ENCODE measurements at places on chromosomes 4 and X.
A peak's percentile ranks its signal among the peaks of the same experiment; 100 is the strongest.

DNA sequence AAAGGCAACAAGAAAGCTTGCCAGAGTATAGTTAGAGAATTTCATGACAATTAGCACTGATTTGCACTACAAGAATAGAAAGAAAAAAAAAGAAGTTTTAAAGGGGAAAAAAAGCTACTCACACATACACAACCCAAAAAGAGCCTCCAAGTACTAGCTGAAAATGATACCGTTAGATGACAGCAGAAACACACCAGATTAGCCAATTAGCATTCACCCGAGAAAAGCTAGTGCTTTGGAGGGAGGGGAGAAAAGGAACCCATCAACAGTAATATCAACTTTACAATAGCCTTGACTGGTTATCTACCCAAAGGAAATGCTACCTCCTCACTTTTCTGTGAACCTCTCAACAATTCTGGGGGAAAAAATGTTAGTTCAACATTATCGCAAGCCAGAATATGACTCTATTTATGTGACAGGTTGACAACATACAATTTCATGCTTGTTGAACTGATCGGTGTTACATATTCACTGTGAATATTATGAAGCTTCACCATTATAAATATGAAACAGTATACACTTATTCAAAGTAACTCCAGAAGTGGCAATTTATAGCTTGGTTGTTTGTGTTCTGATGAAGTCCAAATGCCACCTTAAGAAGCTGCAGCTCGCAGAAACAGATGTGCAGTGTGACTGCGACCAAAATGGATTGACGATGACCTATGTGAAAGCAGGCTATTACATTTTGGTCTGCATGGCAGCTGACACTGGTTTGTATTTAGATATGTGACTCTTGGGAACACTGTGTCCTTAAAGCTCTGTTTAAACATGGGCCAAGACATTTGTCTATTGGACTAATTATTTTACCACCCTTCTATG is 15.9 kb downstream of the PPARGC1A start:
- DNase-seq = no peak

GRCh38 chr4:189124149-189124758 is 816.4 kb upstream of the FRG1 start:
- peak; percentile 13 for DNase-seq

DNA sequence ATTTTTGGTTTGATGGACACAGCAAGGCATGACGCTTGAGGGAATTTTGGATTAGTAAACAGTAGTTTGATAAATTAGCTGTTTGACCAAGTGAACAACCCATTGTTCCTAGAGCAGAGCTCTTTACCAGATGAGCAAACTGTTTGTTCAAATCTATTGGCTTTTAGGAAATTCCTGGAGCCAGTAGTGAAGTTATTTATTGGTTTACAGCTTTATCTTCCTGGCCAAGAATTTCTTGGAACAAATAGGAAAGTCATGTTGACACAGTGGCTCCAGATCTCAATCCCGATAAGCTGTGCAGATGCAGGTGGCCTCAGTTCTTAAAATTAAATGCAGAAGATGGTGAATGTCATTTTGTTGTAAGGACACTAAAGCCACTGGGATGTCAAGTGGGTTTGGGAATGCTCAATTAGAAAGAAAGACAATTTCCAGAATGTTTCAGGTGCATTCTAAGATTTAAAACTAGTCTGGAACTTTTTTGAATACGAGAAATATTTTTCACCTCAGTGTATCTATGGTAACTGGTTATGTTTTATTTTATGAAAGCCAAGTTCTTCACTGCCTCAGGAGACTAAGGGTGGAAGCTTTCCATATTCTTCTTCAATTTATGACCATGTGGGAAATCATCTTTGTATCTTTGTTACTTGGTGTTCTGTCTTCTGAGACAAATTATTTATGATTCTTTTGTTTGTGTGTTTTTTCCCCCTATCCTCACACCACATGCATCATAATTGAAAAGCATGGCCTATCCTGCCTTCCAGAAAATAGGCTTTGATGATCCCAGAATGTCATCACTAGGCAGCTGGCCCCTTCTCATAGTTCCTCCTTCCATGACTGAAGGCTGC is 554.5 kb downstream of the STIM2 start:
- no peak for DNase-seq

- no peak for DNase-seq
Observed at GRCh38 chr4:181755846-181756245, 487.4 kb upstream of the TENM3 start.

- no peak for DNase-seq
Observed at GRCh38 chrX:56281789-56282188, 49.6 kb downstream of the KLF8 start.

DNA sequence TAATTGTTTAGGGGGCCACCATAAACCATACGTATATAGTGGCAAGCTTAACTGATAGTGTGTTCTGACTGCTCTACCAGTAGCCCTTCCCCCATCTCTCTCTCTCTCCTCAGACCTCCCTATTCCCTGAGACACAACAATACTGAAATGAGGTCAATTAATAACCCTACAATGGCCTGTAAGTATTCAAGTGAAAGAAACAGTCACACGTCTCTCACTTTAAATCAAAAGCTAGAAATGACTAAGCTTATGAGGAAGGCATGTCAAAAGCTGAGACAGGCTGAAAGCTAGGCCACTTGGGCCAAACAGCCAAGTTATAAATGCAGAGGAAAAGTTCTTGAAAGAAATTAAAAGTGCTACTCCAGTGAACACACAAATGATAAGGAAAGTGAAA is 78.0 kb downstream of the PRDM5 start:
- no peak for DNase-seq

GRCh38 chr4:184728858-184729257 is 5.0 kb downstream of the CENPU start:
- no peak for DNase-seq

- no peak for DNase-seq
Observed at GRCh38 chrX:68698942-68699341, 51.5 kb downstream of the STARD8 start.

- DNase-seq = no peak
Observed at GRCh38 chrX:70255452-70255851, 4.6 kb downstream of the P2RY4 start.

- no peak for DNase-seq
Observed at GRCh38 chr4:85393201-85393600, 81.7 kb upstream of the ARHGAP24 start.

DNA sequence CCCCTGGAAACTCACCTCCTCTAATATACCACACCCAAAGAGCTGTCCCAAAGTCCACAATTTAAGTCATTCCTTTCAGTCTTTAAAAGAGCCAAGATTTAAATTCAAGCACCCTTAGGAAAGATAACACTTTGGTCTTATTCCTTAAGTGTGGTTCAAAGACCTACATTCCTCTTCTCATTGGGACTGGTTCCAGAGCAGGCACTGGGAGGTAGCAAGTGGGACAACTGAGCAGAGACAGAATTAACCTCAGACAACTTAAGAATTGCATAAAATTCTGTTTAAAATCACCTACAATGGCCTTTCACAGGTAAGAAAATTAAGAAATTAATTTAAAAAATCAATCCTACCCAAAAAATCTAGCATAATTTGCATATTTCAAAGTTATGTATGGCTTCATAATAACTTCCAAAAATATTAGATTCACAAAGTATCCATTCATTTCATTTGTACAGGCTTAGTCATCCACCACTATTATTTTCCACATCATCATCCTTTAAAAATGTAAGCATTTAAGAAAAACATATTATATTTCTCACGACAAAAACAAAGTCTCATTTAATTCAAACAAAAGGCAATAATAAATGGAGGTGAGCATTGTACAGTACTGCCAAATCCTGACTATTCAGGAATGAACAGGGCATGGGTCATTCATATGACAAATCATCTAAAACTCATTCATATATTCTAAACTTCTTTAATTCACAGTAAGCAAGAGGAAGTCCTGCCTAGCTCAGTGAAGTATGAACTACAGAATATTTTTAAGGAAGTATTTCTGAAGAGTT is 13.6 kb downstream of the PRSS12 start:
- no peak for DNase-seq

DNA sequence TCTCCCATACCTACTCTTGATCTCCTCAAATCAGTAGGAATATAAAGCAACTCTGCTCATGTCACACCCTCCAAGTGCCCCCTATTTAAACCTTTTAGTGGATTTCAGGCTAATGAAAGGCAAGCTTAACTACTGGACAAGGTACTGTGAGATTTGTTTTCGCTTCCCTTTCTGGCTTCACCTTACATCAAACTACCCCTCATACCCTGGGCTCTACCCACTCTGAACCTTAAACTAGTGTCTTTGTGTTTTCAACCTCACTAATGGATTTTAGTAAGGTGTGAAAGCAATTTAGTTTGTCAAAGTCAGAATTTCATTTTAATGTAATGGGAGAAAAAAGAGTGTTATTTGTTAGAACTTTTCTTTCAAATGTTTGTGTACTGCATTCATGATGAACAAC is 291.7 kb downstream of the INPP4B start:
- DNase-seq = no peak

DNA sequence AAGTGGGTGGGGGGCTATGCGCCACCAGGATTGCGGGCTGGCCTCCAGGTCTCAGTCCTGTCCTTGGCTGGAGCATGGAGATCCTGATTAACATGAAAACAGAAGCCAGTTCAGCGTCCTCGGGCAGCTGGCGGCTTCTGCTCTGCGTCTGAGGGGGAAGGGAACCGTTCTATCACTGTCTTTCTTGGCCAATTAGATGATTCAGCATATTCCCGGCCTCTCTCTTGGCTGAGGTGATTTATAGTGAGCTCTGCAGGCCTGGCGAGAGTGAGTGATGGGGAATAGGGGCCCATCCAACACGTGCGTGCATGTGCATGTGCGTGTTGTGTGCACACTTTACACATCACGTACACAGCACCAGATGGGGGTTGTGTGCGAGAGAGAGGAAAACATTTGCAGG is 145.8 kb upstream of the ATP6AP2 start:
- DNase-seq = no peak

DNA sequence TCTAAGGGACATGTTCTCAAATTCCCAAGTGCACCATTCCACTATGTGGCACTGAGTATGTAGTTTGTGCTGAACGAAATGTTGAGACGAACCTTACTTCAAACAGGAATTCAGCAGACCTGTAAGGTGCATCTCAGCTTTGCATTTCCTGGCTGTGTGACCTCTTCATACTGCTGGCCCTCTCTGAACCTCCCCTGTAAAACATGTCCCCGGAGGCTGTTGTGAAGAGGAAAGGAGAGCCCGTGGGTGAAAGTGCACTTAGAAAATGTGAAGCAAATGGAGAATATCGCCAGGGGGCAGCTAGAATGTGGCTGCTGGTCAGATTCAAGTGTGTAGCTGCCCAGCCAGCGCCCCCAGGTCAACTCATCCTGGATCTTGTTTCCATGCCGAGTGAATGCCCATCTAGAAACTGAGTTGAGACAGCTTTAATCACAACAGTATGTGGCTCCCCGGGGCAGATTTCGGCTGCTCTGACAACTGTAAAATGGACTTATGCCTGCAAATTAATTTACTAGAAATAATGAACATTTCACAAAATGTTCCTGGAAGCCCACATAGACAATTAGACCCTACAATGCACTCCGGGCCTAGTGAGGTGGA is 263.3 kb downstream of the EVC2 start:
- no peak for DNase-seq

DNA sequence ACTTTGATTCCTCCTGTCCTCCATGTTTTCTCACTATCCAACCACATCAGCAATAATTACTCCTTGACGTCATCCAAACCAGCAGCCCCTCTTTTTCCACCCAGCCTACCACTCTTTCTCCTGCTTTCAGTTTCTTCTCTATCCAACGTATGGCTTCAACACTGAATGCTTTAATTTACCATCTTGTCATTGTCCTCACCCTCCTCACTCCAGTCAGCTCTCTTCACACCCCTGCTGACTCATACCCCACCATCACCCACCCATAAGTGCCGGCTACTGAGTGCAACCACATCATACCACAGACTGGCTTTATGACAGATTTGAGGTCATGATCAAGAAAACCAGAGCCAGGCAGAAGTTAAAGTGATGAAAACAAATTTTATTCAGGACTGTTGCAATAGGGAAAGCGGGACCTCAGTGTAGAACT is 9.8 kb upstream of the ANXA5 start:
- DNase-seq = no peak

DNA sequence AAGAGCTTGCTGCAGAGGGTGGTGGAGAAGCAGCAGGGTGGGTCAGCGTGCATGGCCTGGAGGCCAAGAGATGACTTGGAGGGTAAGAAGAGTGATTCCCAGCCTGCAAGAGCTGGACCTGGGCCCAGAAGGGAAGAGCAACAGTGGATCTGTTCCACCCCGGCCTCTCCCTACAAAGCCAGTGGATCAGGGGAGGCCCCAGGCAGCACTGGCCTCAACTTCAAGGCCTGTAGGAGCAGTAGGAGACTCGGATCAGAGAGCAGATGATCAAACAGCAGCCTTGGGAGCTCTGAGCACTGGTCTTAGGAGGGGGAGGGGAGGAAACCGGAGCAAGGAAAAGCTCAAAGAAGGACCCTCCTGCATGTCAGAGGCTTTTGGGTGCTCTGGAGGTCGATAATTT is 7.6 kb downstream of the L1CAM start:
- no peak for DNase-seq

GRCh38 chr4:138181287-138181686 is 60.9 kb downstream of the SLC7A11 start:
- no peak for DNase-seq

DNA sequence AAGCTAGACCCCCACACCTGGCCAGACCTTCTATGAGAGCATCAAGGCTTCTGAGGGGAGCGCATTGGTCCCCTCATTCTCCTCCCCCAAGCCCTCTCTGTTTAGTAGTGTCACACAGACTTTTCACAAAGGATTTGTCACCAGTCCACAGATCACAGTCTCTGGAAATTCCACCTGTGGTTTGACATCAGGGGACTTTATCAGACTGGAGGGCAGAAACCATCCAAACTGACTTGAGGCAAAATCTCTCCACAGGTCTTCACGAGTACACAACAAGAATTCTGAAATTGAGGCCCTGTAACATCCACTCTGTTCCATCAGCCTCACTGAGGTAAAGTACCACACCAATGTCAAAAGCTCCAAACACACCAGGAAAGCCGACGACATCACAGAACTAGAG is 112.5 kb downstream of the SH3KBP1 start:
- no peak for DNase-seq

GRCh38 chrX:24860140-24860539 is 155.6 kb downstream of the ARX start:
- no peak for DNase-seq

GRCh38 chr4:109764789-109765402 is 35.0 kb upstream of the PLA2G12A start:
- DNase-seq = no peak

DNA sequence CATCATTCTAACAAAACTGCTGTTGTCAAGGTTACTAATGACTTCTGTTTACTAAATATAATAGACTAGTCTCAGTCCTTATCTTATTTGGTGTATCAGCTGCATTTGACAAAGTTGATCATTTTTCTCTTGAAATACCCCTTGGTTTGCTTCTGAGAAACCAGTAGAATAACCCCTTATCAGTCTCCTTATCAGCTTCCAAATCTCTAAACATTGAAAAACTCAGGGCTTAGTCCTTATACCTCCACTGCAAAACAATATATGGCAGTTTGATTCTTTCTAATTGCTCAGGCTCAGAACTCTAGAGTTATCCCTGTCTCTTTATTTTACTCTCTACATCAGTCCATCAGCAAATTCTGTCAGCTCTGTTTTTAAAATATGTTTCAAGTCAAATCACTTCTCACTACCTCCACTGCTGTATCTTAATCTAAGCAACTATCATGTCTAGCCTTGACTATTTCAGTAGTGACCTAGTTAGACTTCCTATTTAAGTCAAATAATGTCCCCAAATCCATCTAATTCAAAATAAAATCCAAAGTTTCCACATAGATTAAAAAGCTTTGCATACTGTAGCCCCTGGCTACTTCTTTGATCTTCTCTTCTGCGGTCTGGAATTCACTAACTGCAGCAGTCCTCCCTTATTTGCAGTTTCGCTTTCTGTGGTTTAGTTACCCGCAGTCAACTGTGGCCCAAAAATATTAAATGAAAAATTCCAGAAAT is 87.1 kb upstream of the NPNT start:
- DNase-seq = no peak

- no peak for DNase-seq
Observed at GRCh38 chrX:50952406-50952805, 41.9 kb downstream of the BMP15 start.

Measured in iPS DF 6.9 (cell line).